ENCODE measurements at places on chromosomes 6 and 20.
A peak's percentile ranks its signal among the peaks of the same experiment; 100 is the strongest.

DNA sequence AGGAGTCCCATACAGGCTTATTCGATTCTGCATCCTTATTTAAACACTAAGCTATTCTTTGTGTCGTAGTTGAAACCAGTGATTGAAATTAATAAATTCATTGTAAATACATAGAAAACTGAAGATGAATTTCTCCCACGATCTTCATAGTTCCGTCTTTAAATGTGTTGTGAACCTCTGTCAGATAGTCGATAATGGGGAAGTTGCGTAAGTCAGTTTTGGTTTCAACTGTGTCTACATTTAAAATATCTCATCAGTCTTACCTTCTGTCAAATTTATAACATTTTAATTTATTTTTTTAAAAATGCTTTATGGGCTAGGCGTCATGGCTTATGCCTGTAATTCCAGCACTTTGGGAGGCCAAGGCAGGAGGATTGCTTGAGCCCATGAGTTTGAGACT, 12.7 kb downstream of the STX11 start:
- no peak for DNase-seq

- peak; percentile 85 for DNase-seq
Measured at GRCh38 chr20:46757754-46758678, 48.6 kb downstream of the SLC2A10 start.

DNA sequence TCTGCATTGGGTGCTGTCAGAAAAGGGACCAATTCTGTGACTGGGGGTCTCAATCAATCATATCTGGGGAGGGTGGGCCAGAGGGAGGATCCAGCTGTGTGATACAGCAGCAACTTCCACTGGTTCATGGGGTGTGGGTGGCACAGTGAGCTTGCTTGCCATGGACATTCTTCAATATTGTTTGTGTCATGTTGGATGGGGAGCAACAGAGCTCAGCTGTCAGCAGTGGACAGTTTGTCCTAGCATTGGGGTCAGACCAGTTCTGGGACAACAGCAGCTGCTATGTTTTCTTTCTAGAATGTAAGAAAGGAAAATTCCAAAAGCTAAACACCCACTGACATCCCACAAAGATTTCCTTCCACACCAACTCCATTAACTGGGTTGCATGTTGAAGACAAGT, 221.9 kb upstream of the CDH4 start:
- no peak for DNase-seq

- DNase-seq, result no peak
Measured at GRCh38 chr6:48957781-48958180, 505.3 kb downstream of the MMUT start.

- DNase-seq, result no peak
Measured at GRCh38 chr6:21478883-21479539, 114.5 kb upstream of the SOX4 start.

- DNase-seq, result no peak
Measured at GRCh38 chr6:33963136-33963750, 159.4 kb upstream of the MLN start.

- no peak for DNase-seq
Measured at GRCh38 chr6:44538131-44538806, 150.8 kb downstream of the CDC5L start.

GRCh38 chr6:30768634-30769087, 24.3 kb upstream of the IER3 start:
- DNase-seq, result no peak

- DNase-seq, result no peak
Measured at GRCh38 chr6:107020239-107020638, 7.8 kb upstream of the MTRES1 start.

DNA sequence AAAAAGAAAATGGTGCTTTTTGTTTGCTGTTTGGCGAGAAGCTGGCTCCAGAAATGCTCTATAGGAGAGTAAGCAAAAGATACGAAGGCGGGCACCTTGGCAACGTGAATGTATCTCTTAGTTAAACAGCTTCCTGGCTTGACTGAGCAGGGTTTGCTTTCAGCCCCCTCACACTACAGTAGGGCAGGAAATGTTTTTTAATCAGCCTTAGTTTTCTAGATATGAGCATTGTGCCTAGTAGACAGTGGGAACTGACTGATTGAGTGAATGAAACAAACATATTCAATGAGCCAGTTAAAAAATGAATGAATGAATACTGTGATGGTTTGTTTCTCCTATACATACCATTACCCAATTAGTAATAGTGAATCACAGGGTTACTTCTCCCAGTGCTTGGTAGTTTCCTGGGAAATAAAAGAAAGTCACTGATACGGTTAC, 19.9 kb downstream of the CAP2 start:
- no peak for DNase-seq

GRCh38 chr6:166342349-166343149, at the start of gene SFT2D1:
SFT2D1 (minus strand) TSS chr6:166342545; CDS start chr6:166342481, 64 bp downstream.
- DNase-seq, result peak; percentile 86

GRCh38 chr20:50680105-50680960, 11.0 kb downstream of the RIPOR3 start:
- DNase-seq, result no peak

GRCh38 chr20:17902531-17903083, 66.0 kb downstream of the SNX5 start:
- DNase-seq, result no peak

DNA sequence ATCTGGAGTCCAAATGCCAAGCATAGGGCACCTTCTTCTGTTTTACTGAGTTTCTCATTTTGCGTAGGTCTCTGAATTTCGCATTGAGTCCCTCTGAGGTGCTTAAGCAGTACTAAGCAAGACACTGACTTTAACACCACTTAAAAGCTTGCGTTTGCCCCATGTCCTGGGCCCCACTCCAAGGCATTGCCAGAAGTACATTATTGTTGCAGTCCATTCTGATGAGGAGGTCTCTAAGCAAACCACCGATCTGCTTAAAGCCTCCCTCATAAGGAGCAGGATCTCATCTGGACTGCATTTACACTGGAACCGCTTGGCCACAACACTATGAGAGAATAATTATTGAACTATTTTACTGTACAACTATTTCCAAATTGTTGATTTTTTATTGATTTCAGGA, 16.3 kb downstream of the BMP2 start:
- no peak for DNase-seq

- DNase-seq, result no peak
Measured at GRCh38 chr6:156651486-156651885, 125.7 kb upstream of the ARID1B start.

All from ELF-1 (cell line).